ENCODE measurements at places on chromosomes 6 and 20.

GRCh38 chr6:160173806-160174527 lies 52.4 kb downstream of the SLC22A1 start:
- DNase-seq = no peak

- no peak for DNase-seq
These were observed 709 bp upstream of the ASXL1 start for GRCh38 chr20:32357375-32357868.

DNA sequence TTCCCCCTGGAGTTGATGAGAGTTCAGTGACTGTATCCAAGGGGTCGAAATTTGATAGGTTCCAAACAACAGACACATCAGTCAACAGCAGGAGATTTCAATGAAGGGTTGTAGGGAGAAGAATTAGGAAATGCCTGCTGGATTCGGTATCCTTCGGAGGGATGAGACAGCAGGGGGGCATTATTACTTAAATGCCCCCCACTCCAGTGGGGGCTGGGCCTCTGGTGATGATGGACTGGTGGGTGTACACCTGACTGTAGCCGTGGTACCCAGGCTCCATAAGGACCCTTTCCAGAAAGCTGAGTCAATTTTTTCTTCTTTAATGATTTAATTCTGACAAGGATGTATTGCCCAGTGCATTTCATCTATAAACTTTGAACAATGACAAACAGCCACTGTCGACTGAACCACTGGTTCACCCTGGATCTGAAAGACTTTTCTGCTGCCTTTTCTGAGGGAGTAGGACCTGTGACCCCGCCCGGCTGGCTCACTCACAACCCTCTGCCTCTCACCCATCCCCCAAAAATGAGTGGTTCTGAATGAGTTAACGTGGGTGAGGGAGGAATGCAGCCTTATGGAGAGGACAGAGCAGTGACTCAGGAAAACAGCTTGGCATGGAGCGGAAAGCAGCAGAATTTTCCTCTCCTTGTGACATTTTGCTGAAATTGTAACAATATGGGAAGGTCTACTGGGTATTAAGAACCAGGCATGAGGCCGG lies 41.0 kb downstream of the ZMYND8 start:
- no peak for DNase-seq

- no peak for DNase-seq
These were observed 36.6 kb downstream of the MGME1 start for GRCh38 chr20:18005170-18005989.

GRCh38 chr6:109010705-109011102 lies 83.9 kb downstream of the SESN1 start:
- no peak for DNase-seq

DNA sequence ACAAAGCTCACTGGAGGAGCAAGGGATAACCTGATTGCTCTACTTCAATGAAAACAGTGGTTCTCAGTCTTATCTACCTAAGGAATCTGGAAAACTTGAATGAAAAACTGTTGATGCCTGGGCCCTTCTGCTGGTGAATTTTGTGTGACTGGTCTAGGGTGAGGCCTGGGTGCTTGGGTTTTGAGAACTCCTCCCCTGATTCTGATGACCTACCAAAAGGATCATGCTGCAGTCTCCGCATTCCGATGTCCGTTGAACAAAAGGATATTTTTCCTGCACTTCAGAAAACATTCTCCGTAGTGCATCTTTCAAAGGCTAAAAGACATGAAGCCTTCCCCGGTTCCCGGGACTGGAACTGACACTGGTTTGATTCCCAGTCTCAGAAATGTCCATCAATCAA lies 157.9 kb downstream of the SYNDIG1 start:
- DNase-seq = no peak

DNA sequence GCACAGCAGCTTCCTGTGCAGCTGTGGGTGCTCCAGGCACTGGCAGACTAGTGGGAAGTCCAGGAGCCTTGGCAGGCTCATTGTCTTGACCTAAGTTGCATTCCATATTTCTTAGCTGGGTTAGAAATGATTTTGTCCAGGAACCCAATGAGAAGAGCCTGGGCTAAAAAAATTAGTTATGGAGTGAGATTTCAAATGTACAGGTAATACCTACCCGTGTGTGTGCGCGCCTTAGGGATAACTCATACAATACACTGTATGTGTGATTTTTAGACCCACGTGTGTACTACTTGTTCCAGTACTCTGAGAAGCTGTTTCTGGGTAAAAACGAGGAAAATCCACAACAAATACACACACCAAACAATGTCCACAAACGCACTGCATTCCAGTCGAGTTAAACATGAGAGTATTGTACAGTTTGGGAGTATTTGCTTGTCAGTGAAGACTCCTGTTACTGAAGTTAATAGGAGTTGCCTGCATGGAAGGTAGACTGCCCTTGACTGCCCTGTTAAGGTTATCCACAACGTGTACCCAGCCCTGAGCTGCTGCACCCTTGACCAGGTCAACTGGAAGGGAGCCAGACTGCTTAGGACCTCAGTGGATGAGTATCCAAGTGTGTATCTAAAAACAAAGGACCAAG lies 1.4 kb downstream of the PAQR8 start:
- no peak for DNase-seq

DNA sequence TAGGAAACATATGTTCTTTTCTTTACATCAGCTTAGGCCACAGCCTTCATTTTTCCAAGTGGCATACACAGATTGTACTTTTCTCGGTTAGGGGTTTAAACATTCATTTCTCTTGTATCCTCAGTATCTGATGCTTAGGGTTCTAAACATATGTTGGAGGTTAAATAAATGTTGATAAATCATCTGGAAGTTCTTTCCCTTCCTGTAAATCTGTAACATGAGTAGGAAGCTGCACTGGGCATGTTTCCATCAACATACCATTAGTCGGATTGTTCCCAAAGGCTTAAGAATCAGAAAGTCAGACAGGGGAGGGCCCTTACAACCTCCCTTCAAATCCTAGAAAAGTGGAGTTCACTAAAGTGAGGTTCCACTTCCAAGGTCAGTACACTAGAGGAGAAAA lies 54.8 kb upstream of the BCLAF1 start:
- DNase-seq = peak; percentile 46

DNA sequence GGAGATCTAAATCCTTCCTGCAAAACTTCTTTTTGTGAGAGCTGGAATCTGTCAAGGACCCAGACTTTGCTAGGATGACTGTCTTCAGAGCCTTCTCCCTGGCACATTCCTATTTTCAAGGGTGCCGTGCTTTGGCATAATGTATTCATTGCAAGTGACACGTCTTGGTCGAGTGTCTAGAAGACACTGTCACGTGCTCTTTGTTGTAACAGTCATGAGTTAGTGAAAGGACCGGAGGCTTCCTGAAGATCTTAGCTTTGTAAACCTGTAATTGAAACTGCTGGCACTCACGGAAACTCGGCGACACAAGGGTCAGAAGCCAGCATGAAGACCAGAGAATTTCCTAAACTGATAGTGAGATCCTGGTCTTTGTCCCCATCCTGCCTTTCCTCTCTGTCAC lies 19.7 kb upstream of the TAGAP start:
- no peak for DNase-seq

DNA sequence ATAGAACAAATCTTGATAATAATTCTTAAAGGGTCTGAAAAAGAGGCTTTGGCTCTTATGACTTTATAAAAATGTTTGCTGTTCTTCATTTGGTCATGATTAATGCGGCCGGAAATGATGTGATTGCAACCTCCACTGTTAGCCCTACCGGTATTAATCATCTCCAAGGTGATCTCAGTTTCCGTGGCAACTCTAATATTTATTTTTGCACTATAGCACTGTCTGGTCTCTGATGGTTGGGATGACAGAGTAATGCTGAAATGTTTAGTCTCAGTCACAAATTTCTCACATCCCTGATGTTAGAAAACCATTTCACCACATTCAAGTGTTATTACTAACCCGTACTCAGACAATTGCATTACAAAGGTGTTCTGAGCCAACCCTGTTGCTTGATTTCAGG lies 87.4 kb downstream of the TMEM200A start:
- no peak for DNase-seq

- DNase-seq = no peak
These were observed 73.3 kb downstream of the OTOR start for GRCh38 chr20:16821211-16822089.

DNA sequence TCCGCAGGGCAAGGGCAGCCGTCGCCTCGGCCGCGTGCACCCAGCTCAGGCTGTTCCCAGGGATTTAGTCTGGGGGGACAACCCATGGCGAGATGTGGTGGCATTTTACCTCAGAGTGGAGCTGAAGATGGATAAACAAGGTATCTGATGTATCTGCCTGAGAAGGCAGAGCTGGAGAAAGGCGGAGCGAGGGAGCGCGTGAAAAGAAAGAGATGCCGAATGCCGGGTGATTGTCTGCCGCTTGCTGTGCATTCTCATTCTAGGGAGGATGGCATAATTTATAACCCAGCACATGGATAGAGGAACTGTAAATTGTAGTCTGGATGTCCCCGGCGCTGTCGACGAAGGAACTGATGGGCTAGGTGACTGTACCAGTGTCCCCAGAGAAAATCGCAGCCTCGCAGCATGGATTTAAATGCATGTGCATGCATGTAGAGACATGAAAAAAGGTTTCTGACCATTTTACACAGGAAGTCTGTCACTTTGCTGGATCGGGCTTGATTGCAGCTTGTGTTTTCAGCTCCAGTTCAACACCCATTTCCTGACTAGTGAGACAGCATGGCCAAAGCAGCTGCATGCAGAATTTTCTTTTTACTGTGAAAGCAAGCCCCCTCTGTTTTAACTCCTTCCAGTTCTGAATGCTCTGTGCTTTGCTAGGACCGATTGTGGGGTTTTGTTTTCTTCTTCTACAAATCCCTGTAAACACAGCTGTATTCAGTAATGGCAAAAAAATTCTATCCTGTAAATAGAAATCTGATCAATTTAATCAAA lies 149.7 kb downstream of the PRL start:
- DNase-seq = no peak

DNA sequence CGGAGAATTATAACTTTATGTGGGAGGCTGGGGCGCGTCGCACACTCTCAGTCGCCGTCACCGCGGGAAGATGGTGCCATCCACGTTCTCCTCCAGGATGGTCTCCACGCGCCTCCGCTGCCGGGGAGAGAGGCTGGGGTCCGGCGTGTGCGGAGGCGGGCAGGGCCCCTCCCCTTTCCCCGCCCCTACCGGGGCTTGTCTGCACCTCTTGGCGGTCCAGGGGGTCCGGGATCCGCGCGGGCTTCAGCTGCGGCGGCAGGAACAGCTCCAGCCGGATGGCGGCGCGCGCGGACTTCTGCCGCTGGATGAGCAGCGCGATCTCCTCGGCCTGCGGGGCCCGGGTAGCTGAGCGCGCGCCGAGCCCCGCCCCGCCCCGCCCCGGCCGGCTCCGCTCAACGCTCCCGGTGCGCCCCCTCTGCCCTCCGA lies 807 bp downstream of the LKAAEAR1 start:
- DNase-seq = no peak

GRCh38 chr6:139030228-139030963 lies 1.9 kb downstream of the ABRACL start:
- DNase-seq = no peak

- DNase-seq = no peak
These were observed 12.5 kb downstream of the PRPH2 start for GRCh38 chr6:42709871-42710270.

DNA sequence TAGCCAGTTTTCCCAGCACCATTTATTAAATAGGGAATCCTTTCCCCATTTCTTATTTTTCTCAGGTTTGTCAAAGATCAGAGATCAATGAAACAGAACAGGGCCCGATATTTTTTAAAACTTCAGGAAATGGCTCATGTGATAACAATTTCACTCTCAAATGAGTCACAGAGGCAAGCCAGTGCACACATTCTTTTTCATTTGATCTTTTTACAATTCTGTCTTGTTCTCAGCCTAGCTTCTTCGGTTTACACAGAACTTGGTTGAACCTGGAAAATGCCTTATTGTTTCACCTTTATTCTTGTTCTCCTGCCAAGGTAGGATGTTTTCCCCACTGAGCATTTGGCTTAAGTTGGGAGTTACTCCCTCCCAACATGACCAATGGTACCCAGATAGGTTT lies 258.9 kb downstream of the COL12A1 start:
- DNase-seq = peak; percentile 23

- no peak for DNase-seq
These were observed 357.5 kb downstream of the HDGFL1 start for GRCh38 chr6:22926790-22927354.

- no peak for DNase-seq
These were observed 136.1 kb downstream of the FOXC1 start for GRCh38 chr6:1745814-1746213.

DNA sequence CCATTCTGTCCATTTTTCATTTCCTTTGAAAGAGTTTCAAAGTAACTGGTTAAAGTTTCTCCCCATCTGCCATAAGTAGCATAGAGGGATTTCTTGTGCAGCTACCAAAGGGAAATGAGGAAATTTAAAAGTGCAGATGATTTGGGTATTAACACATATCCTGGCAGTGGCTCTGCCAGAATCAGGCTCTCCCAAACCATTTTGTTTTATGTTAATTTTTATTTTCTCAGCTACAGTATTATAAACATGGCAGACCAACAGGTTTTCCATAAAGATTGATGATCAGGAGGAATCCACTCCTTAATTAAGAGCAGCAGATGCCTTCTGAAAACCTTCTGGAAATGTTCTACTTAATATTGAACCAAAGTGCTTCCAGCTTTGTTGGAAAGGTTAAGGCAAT lies 13.9 kb downstream of the PLCB4 start:
- no peak for DNase-seq

GRCh38 chr6:136795996-136796395 lies 3.7 kb upstream of the MAP3K5 start:
- DNase-seq = no peak

DNA sequence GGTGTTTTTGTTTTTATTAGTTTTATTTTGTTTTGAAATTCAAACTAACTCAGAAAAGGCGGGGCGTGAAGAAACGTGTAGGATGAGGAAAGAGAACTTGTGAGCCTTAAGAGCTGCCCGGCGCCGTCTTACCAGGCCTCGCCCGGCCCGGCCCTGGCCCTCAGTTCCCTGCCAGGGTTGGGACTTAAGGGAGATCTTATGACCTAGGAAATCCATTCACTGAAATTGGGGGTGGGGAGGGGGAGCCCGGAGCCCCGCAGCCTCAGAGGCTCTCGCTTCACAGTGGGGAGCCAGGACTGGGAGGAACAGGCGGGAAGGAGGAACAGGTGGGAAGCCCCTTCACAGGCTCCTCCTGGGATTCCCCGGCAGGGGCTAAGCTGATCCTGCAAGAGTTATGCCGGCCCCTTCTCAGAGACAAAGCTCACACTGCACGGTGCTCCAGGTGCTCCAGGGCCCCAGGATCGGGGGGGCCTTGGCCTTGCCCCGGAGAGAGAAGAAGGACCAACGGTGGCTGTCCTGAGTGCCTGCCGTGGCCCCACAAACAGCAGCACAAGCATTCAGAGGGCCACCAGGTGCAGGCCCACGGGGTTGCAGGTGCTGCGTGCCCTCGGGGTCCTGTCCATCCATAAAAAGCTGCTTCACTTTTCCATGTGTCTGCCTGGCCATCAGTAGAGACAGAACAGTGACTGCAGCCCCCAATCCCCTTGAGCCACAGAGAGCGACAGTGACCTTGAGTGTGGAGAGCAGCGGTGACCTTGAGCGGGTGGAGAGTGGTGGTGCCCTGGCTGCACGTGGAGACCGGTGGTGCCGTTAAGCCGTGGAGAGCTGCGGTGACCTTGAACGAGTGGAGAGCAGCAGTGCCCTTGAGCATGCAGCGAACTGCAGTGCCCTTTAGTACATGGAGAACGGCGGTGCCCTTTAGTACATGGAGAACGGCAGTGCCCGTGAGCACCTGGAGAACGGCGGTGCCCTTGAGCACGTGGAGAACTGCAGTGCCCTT lies 152.7 kb downstream of the DLL1 start:
- no peak for DNase-seq
